Stimulated activated CD4-positive, alpha-beta T cell treated with anti-CD3 and anti-CD28 coated beads, Interleukin-12 subunit alpha, Interleukin-12 subunit beta, amount 100 ng/mL, for 4 hours (primary cell): ENCODE measurements at places on chromosomes 5 and 9.

DNA sequence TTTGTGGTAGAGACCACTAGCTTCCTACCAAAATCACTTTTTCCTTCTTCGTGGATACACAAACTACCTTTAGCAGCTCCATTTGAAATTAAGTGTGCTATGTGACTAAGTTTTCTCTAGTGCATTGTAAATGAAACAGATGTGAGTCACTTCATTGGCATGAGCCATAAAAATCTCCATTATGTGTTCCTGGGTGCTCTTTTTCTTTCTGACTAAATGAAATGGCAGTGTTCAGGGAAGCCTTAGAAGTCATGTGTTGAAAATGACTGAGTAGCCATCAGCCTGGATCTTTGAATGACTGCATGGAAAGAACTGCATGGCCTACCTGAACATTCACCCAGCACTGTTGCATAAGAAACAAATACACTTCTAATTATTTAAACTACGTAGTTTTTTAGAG, 107.9 kb downstream of the NDUFAF2 start:
- no peak for DNase-seq

DNA sequence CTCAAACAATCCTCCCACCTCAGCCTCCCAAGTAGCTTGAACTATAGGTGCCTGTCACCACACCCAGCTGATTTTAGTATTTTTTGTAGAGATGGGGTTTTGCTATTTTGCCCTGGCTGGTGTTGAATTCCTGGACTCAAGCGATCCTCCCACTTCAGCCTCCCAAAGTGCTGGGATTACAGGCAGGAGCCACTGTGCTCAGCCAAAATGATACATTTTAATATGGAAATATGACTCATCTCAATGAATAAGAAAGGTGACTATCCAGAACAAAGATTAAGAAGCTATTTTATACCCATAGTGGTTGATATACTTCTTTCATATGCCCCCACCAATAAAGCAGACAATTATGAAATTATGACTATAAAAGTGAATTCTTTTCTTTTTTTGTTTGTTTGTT, 166.2 kb downstream of the NFIB start:
- DNase-seq = no peak

DNA sequence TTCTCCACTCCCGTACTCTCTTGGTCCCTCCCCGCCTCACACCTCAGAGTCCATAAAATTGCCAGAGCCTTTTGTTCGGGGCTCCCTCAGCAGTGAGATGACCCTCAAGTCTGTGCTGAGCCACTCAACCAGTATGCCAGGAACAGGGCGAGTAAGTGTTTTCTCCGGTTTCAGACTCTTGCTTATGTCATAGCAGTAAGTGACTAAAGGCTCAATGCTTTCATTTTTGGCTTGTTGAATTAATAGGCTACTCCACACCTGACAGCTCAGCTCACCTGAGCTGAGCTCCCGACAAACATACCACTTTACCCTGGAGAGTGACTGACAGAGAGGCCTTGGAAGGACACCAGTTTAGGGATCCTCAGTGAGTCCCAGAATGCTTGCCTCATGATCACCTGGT, 30.5 kb downstream of the PCSK1 start:
- no peak for DNase-seq

- DNase-seq = no peak
Observed at GRCh38 chr9:127525401-127526188, 74.3 kb downstream of the LRSAM1 start.

DNA sequence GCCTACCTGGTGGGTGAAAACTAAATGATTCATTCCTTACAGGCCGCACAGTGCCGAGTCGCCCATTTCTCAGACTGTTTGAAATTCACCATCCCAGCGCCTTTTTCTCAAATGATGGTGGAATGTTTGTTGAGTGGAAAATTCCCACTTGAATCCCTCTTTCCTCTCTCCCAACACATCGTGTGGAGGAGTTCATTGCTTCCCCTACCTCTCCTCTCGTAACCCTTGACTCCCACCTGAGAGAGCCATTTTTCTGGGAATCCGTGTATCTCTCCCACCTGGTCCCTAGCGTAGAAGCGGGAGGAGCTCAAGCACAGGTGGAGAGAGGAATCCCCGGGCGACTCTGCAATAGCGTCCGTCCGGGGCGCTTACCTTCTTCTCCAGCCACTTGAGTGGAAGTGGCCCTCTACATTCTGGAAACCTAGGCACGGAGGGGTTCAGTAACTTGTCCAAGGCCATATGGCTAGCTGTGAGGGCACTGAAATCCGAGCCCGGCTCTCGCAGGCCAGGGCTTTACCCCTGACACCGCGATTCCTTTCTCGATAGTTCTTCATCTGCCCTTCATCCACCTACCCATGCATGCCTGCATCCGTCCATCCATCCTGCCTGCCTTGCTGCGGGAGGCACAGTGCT, 683 bp downstream of the OSMR start:
- no peak for DNase-seq

- DNase-seq = no peak
Observed at GRCh38 chr5:109959652-109960051, 269.9 kb downstream of the MAN2A1 start.

DNA sequence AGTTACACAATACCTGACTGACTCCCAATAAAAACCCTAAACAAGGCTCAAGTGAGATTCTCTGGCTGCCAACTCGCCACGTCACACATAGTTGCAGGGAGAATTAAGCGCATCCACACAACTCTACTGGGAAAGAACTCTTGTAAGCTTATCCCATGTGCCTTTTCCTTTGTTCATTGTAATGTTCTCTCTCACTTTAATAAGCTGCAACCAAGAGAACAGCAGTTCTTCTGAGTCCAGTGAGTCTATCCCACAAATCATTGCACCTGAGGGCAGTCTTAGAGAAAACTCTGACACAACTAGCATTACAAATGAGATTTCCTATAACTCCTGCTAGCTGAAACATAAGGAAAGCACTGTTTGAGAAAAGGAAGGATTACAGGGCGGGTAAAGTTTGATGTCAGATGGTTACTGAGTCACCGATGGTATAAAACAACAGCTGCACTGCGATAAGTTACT, 27.4 kb downstream of the CENPK start:
- DNase-seq = no peak

DNA sequence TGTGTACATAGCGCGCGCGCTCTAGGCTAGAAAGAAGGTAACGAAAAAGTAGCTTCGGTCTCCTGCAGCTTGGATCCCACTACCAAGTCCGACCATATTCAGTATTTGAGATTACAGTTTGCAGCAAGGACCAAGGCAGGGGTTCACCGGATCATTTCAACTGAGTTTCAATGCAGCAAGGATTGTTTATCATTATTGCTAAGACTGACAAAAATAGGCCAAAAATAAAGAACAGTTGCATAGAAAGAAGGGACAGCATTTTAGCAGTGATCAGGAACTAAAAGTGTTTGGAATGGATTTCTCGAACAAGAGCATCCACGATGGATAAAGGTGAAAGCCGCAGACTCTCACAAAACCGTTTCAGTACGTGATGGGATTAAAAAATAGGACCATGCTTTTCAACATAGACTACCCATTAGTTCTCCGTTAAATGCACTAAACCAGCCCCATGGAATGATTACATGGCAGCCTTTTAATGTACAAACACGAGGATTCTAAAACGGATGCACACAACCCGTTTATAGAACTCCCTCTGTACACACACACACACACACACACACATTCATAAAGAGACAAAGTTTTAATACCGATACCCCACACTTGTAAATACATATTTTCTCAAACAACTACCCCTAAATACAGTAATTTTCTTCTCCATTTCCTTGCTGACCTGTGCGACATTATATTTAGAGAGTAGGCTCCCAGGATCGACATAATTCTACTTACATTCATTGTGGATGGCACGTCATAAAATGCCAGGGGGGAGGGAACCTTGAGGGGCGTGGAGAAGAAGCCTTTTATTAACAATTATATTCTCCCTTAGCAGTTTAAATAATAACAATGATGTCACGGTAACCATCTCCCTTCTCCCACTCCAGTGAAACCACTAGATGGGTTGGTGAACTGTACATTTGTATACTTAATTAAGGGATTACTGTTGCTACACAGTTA, 197.1 kb downstream of the MEF2C start:
- DNase-seq = no peak

- no peak for DNase-seq
Observed at GRCh38 chr5:94375801-94376200, 242.6 kb downstream of the KIAA0825 start.

- DNase-seq = no peak
Observed at GRCh38 chr9:22211588-22212360, 202.7 kb upstream of the CDKN2B start.

DNA sequence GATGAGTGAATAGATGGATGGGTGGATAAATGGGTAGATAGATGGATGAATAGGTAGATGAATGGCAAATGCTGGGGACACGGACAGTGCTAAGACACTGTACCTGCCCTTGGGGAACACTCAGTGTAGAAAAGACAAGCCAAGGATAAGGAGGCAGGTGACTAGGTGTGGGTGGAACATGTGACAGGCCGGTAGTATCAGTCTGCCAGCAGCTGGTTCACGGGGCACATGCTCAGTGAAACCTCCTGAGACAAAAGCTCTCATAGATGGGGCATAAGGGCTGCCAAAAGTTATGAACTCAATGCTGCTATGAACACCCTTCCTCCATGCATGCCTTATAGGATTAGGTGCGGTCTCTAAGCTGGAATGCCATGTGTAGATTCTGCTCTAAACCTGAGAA, 71.0 kb downstream of the C5orf15 start:
- no peak for DNase-seq

DNA sequence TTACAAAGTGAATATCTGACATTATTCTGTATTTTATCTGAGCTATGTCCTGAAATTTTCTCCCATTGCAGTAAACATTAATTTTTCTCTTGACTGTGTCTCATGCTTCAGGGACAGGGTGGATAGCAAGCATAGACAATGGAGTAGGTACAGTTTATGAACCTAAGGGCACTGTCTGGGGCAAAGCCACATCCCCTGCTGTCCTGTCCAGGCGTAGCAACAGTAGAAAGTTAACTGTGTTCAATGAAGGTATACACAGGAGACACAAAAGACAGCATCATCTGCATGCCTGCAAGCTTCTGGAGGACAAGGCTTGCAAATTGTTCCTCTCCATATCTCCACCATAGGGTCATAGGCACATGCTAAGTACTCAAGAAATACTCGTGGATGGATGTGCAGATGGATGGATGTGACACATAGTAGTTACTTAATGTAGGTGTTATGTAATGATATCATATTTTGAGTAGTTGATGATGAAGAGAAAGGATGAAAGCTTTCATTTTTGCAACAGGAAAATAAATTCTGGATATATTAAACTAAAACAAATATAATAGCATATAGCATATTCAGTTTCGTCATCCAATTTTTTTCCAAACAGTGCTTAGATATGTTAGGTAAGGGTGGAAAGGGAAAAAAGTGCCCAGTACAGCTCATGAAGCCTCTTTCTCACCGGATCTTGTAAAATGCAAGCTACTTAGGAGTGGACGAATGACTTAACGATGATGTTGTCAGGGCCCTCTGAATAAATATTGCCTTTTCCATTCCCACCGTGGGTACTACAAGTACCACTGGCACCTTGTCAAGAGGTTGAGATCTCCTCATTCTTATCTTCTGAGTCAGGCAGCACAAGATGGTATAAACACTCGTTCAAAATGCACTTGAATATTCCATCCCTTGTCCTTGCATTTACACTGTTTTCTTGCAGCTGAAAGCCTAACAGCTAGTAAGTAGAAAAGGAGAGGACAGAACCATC, 19.9 kb upstream of the ZSWIM6 start:
- DNase-seq = no peak

GRCh38 chr5:79697222-79698170, 7.9 kb downstream of the CMYA5 start:
- DNase-seq = no peak

DNA sequence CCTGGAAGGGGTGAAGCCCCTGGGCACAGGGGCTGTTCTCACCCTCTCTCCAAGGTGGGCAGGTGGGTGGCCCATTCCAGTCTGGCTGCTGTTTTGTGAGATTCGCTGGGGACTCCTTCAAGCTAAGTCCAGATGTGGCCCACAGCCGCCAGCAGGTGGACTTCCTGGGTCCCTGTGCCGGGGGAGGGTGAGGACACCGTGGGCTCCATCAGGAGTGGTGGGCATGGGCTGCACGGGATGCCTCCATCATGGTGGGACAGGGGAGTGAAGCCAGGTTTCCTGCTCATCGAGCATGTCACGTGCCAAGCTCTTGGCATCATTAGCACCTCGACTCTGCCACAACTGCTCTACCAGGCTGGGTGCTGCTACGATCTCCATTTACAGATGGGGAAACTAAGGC, 1.8 kb downstream of the NCS1 start:
- DNase-seq = no peak

GRCh38 chr5:815449-815848, 30.9 kb upstream of the ZDHHC11B start:
- no peak for DNase-seq

GRCh38 chr9:126159430-126160060, 167.1 kb upstream of the MVB12B start:
- no peak for DNase-seq

DNA sequence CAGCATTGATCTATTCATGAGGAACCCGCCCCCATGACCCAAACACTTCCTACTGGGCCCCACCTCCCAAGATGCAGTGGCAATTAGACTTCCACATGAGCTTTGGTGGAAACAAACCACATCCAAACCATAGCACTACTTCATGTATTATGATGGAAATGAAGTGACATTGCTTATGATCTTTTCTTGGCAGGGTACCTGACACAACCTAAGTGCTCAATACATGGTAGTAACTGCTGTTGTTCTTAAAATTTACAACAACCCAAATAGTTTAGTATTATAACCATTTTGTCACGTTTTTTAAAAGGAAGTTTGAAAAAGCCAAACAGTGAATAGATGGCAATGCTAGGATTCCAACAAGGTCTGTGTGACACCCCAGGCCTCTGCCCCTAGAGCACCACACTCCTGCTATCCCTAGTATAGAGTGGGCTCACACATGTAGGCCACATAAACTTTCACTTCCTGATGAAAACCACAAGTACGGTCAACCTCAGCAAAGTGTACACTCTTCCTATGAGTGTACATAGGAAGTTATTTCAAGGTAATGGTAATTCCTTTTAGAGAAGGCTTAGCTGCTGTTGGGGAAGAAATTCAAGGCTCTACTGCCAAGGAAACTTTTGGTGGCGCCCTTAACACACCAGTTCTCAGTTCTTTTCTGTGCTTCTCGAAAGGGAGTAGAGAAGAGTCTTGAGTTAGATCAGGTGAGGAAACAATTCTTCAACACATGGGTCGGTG, 97.6 kb downstream of the ARSB start:
- no peak for DNase-seq

- no peak for DNase-seq
Observed at GRCh38 chr9:105670315-105670714, 8.1 kb downstream of the TAL2 start.

DNA sequence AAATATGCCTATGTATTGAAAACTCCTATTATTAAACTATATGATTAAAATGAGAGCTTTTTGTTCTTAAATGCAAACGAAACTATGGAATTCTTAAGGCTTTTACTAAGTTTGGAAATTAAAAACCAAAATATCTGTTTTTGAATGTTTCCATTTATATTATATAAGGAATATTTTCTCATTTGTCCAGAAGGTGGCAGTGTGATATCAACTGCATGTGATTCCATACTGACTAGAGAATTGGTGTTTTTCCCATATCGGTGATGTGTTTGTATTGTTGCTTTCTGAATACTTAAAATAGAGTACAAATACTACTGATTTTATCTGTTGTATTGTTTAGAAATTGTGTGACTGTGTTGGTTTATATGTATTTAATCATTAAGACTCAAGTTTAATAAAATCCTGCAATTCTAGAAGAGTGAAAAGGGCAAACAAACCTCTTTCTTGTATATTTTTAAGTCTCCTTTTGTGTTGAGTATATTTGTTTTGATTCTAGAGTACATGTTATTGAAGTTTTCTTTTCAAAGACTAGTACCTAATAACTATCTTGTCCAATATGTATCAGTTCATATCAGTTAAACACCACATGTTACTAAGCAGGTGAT, 320.8 kb downstream of the CCDC171 start:
- no peak for DNase-seq
